Activated naive CD4-positive, alpha-beta T cell treated with Interleukin-2 at 50 U/mL for 16 hours (primary cell): ENCODE measurements at places on chromosomes 4 and X.

GRCh38 chr4:7929118-7929951 lies 10.3 kb downstream of the AFAP1 start:
- no peak for DNase-seq

- no peak for DNase-seq
Measured at GRCh38 chrX:29113221-29113620, 526.0 kb downstream of the IL1RAPL1 start.

DNA sequence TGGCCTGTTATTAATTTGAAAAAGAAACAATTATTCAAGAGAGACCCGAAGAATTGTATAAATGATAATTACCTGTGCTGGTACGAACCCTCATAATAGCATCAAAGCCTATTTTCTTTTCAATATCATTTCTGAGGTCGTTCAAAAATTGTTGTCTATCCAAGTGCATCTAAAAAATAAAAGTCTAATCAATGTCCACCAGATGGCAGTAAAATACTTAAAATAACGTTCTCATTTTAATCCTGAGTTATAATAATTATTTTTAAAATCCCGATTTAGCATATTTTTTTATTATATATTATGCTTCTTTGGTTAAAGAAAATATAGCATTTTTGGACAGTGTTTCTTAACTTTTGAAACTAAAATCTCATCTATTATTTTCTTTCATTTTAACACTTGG lies 55.7 kb downstream of the METTL14 start:
- DNase-seq = no peak

DNA sequence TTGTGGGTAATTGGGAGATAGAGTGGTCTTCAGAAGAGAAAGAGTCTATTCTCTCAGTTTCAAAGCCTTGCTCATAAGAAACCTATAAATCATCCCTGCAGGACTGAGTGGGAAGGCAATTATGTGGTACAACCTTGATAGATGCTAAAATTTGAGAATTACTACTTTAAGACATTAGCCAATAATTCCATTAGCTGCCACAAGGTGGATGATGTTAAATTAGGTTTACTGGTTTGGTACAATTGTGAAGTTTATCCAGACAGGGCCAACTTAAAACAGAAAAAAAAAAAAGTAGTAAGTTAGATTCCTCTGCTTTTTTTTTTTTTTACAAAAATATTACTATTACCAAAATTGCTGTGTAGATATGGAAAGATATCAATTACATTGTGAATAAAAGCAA lies 73.2 kb upstream of the AMOT start:
- no peak for DNase-seq

DNA sequence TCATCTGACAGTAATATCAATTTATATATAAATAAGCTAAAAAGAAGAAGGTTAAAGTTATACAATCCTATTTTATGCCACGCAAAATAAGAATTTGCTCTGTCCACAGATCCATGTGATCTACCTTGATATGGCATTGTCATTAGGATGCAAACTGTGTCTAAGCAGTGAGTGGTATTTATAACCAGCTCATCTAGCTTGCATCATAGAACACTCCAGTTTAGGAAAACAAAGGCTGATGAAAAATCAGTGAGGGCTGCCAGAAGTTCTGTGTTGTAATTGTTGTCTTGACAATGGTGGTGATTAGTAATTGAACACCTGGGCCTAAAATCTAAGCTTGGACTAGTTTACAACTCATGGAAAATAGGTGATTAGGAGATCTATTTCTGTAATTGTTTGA lies 111.0 kb downstream of the CPE start:
- no peak for DNase-seq

- DNase-seq = no peak
Measured at GRCh38 chr4:40601641-40602040, 28.0 kb downstream of the RBM47 start.

- DNase-seq = no peak
Measured at GRCh38 chr4:41572516-41572915, 34.6 kb downstream of the LIMCH1 start.

- DNase-seq = no peak
Measured at GRCh38 chr4:73593631-73594241, 26.5 kb downstream of the RASSF6 start.

DNA sequence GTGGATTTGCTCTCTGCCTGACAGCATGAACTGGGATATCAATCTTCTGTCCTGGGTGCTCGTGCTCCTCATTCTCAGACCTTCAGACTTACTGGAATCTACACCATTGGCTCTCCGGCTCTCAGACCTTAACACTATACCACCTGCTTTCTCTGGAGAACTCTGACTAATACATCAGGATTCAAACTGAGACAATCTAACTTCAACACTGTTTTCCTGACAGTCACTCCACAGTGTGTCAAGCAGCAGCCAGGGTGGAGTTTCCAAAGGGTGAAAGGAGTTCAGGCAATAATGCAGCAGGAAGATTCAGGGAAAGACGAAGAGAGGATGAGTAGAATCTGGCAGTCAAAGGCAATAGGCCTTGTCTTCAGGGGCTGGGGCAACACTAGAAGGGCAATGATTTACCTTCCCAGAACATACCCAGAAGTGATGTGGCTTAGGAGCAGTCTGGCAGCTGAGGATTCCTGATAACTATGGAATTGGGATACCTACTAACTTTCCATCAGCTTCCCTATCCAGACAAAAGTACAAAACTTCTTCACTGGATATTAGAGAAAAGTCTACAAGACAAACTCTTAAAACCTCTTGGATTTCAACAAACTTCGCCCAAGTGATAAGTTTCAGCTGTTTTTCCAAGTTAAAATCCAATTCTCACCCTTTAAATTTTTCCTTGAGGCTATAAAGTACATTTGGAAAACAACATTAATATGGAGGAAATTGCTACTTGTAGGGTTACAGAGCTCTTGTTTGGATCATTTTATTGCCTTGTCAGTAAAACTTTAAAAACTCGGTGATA lies 58.4 kb upstream of the SLIT2 start:
- DNase-seq = no peak

GRCh38 chr4:5206016-5206790 lies 154.9 kb downstream of the STK32B start:
- no peak for DNase-seq

- no peak for DNase-seq
Measured at GRCh38 chr4:48495941-48496340, 5.9 kb downstream of the ZAR1 start.

- DNase-seq = no peak
Measured at GRCh38 chr4:53583513-53583912, 7.8 kb downstream of the LNX1 start.

DNA sequence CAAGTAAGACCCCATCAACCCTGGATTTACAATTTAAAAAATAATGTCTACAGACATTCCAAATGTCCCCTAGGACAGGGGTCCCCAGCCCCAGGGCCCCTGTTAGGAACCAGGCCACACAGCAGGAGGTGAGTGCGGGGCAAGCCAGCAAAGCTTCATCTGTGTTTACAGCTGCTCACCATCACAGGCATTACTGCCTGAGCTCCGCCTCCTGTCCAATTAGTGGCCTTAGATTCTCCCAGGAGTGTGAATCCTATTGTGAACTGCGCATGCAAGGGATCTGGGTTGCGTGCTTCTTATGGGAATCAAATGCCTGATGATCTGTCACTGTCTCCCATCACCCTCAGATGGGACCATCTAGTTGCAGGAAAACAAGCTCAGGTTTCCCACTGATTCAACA lies 146.1 kb downstream of the ATP10D start:
- no peak for DNase-seq

DNA sequence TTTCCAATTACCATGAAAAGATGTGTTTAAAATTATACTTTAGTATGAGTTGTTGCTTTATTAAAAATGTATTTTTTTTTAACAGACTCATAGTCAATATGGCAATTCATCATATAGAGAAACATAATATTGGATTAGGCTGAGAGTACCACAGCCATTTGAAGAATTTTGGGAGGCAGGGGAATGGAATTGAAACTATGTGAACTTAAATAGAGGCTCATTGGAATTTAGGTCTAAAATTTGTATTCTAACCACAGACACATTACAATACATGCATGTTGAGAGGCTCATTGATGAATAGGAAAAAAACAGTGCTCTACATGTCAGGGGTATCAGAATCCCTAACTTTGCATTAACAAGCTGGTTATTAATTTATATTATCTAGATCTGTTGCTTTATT lies 269.6 kb downstream of the DKK2 start:
- DNase-seq = no peak

DNA sequence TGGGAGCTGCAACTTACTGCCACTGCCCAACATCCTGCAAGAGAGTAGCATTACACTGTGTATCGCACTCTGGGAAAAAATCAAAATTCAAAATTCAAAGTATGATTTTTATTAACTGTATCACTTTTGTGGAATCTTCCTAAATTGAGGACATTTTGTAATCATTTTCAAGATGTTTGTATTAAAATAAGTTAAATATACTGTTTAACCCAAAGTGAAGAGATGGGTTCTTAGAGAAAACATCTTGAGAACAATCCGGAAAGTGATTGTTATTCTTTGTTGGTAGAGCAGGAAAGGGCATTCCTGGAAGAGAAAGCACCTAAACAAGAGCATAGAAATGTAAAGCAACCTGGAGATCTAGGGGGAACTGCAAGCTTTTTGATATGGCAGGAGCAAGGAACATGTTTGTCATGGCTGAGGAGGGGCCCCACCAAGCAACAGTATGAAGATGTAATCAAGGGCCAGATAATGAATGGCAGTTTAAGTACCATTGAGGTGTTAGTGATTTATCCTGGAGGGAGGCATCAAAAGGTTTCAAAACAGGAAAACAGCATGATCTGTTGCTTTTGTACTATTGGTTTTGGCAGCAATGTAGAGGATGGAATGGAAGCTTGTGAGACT lies 14.1 kb upstream of the SEC24D start:
- DNase-seq = no peak

GRCh38 chr4:115515366-115515765 lies 401.9 kb upstream of the NDST4 start:
- no peak for DNase-seq

- DNase-seq = no peak
Measured at GRCh38 chr4:1154126-1154522, 18.3 kb downstream of the SPON2 start.

- no peak for DNase-seq
Measured at GRCh38 chr4:88570001-88570400, 22.3 kb upstream of the HERC3 start.

DNA sequence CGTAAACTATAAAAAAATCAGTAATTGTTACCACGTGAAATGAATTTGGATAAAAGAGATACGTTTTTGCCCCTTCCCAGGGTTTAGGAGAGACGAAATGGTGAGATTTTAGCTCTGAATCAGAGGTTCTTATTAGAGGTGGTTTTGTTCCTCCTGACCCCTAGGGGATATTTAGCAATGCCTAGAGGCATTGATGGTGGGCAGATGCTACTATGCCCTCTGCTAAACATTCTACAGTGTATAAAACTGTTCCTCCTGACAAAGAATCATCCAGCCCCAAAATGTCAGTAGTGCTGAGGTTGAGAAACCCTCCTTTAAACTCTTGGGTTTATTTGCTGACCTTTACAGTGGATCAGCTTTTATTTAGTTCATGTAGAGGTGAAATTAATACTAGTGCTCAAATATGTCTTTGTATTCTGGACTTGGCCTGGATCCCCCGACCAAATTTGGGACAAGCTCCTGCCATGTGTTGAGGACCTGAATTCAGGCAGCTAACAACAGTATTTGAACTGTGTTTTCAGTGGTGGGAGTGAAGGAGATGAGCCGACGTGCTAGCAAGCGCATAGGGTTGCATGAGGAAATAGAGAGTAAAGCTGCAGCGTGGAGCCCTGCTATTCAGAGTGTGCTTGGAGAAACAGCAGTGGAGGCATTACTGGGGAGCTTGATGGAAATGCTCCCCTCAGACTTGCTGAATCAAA lies 126.1 kb downstream of the PTTG2 start:
- no peak for DNase-seq

- DNase-seq = no peak
Measured at GRCh38 chr4:122658818-122659295, 38.0 kb upstream of the IL21 start.

- DNase-seq = no peak
Measured at GRCh38 chrX:50697691-50698090, 116.3 kb downstream of the SHROOM4 start.

DNA sequence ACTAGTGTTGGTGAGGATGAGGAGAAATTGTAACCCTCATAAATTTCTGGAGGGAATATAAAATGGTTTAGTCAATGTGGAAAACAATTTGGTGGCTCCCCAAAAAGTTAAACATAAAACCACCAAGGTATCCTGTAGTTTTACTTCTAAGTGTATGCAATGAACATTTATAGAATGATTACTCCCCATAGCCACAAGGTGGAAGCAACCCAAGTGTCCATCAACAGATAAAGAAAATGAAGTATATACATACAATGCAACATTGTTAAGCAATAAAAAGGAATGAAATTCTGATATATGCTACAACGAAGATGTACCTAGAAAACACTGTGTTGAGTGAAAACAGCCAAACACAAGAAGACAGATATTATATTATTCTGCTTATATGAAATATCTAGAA lies 569.1 kb upstream of the GRID2 start:
- DNase-seq = no peak

DNA sequence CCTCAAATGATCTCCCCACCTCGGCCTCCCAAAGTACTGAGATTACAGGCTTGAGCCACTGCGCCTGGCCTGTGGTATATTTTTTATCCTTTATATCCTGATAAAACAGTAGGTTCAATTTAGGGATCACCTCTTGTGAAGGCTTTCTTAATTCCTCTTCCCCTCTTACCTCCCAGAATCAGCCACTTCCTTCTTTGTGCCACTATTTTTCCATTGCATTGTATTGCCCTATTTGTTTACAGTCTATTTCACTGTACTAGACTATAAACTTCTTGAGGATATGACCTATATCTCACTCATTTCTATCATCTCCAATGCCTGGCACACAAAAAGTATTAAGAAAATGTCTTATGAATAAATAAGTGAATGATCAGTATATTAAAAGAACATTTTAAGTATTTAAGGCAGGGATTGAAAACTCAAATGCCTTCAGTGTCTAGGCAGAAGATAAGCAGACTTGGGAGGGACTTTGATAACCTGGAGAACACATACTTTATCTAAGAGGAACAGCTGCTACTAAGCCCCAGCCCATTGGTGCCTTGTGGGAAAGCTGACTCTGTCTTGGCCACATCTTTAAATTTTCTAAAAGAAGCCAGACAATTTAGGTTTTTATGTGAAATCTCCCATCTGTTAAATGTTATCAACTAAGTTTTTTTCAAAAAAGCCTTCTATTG lies 82.3 kb upstream of the OGT start:
- no peak for DNase-seq

GRCh38 chr4:72522440-72522839 lies 46.6 kb downstream of the ADAMTS3 start:
- DNase-seq = no peak

DNA sequence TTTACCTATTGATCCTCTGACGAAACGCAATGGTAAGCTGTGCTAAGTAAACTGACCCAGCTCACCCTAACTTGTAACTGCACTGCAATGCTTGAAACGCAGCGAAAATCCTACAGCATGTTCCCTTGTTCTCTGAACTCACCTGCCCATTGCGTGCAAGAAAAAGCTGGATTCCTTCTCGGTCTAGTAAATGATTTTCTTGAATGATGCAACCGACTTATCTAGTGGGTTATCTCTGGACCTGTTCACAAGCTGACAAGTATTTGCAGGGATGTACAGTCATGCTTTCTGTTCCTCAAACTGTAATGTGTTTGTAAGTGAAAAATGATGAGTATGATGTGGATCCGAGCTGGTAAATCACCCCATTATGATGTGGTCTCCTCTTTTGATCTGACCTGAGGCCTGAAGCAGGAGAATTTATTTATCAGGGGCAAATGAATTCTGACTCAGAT lies 140.1 kb downstream of the BTC start:
- DNase-seq = no peak

- DNase-seq = no peak
Measured at GRCh38 chr4:89411539-89412309, 104.1 kb upstream of the GPRIN3 start.

GRCh38 chr4:6568689-6569332 lies 6.2 kb upstream of the MAN2B2 start:
- no peak for DNase-seq
